Stimulated activated CD4-positive, alpha-beta T cell treated with anti-CD3 and anti-CD28 coated beads, Interleukin-15, amount 100 ng/mL, for 1 hour (primary cell): ENCODE measurements at places on chromosomes 4 and X.

DNA sequence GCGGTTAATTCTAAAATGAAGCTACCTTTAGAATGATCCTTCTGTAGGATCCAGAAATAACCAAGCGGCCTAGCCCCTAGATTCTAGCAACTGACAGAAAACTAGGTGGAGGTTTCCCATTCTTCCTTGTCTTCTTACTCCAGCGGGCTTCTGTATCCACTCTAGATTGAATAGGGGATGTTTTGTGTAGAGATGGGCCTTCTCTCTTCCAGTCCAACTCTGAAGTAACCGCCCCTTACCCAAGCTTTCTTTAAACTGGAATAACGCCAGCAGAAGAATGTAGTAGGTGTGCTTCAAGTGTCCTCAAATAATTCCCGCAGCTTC is 386 bp upstream of the TMEM184C start:
- no peak for DNase-seq

DNA sequence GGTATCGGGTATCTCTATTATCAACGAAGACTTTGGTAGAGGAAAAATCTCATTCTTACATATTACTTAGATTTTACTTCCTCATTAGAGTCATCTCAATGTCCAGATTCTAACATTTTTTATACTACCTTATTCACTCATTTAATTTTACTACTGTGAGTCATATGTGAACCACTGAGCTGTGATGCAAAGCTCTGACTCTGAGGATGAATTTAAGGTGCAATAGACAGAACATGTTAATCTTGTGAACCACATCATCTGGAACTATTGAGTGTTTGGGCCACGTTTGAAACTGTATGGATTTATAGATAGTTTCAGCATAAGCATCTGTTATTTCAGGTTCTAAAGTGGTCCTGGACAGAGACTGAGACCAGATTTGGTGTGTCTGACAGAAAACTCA is 78.4 kb downstream of the PWWP3B start:
- DNase-seq = no peak

DNA sequence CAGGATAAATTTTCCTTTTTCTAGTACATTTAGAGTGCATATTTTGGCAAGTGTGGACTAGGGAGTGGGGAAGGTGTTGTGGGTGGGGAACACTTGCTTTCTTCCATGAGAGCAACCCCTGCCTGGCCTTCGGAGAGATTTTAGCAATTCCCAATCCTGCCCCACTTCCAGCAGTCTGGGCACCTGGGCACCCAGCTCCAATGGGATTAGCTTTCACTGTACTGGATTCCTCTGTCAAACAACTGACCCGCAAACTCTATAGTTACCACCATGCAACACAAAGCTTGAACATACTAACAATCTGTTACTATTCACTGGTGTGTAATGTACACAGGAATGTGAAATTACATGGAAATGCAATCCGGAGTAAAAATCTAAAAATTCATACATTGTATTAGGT is 50.3 kb downstream of the SH3RF1 start:
- DNase-seq = no peak

- DNase-seq = no peak
Observed at GRCh38 chr4:141057582-141057981, 75.7 kb downstream of the RNF150 start.

DNA sequence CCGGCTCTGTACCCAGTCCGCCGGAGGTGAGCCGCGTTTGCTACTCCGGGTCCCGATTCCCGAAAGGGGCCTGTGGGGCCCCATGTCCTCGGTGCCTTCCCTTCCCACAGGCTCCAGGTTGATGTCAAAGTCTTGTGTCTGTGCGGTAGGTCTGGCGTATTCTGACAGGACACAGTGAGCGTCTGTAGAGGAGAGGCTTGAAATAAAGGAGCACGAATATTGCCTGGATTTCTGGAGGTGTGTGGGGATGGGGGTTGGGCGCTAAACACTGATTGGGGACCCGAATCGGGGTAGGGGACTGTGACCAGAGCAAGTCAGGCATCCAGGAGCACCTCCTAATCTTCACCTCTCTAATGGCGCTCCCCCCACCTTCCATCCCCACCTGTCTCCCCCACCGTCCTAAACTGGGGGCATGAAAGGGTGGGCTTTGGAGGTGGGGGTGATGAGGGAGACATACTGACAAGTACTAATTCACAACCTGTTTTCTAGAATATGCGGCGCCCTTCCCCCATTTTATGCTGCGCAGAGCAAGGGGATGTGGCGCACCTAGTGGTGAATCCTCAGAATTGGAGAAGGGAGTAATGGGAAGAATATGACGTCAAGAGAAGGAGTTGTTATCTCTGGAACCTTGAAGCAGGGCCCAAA is 855 bp downstream of the GPRASP2 start:
- DNase-seq = no peak

GRCh38 chrX:8815460-8816065 is 14.4 kb upstream of the FAM9A start:
- no peak for DNase-seq

GRCh38 chr4:75834772-75835154 is 67.5 kb downstream of the PPEF2 start:
- no peak for DNase-seq
